ENCODE measurements at places on chromosomes 4 and X.

DNA sequence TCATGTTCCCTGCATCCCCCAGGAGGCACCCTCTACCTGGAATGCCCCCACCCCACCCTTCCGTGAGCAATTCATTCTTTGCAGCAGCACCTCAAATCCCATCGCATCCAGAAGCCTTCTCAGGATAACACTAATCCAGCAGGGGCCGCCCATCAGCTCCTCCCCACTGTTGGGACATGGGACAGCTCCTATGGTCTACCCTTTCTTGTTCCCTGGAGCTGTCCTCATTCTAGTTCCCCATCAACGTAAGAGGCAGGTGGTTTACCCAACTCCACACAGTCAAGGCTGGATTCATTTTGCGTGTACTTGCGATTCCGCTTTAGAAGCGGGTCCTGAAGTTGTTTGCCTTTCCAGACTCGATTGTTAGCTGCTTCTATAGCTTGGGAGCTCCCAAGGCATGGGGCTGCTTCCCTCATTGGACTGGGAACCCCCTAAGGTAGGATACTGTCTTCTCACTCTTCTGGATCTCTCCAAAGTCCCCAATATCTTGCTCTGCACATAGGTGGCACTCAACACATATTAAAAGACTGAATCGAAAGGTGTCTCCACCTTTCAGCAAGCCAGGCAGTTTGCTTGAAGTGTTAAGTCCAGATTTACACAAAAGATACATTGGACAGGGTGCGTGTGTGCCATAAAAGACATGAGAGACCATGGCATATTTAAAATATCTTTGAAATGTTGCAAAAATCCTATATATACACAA, 942 bp upstream of the APLN start:
- no peak for DNase-seq

GRCh38 chr4:129645461-129645860, 549.5 kb downstream of the C4orf33 start:
- no peak for DNase-seq

- no peak for DNase-seq
Observed at GRCh38 chr4:163673848-163674697, 179.6 kb downstream of the TMA16 start.

- DNase-seq, result peak; percentile 19
Observed at GRCh38 chrX:10549280-10549679, 71.1 kb downstream of the MID1 start.

- no peak for DNase-seq
Observed at GRCh38 chr4:65242156-65242846, 428.0 kb downstream of the EPHA5 start.

DNA sequence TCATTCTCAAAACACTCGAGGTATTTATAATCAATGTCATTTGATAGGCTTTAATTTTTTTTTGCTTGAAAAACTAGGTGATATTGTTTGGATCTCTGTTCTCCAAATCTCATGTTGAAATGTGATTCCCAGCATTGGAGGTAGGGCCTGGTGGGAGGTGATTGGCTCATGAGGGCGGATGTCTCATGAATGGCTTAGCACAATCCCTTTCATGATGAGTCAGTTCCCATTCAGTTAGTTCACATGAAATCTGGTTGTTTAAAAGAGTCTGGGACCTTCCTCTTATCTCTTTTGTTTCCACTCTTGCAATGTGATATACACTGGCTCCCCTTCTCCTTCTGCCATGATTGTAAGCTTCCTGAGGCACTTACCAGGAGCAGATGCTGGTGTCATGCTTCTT, 638.7 kb downstream of the DMD start:
- no peak for DNase-seq

- no peak for DNase-seq
Observed at GRCh38 chrX:106159861-106160282, 8.2 kb upstream of the PWWP3B start.

DNA sequence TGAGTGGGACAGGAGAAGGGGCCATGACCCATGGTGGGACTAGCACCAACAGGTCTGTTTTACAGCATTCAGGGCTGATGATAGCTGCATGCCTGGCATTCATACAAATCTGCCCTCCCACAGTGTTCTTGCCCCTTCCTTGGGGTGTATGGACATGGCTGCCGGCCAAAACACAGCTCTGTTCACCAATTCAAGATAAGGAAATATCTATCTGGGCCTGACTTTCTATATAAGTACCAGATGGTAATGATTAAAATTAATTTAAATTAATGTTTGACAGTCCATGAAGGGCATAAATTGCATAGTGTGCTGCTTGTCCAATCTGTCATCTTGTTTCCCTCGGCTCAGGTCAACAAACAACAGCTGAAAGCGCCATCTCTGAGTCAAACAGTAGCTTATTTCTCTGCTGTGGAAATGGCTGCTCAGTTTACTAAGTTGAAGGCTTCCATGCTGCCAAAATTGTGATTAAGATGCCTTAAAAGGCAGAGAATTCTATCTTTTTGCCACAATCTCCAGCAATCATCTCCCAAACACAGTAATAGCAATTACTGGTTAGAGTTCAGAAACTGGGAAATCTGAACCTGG, 67.0 kb upstream of the TSPAN7 start:
- DNase-seq, result no peak

- DNase-seq, result no peak
Observed at GRCh38 chrX:37347420-37347819, 1.7 kb upstream of the PRRG1 start.

- DNase-seq, result no peak
Observed at GRCh38 chrX:150219374-150220185, 143.5 kb upstream of the MAMLD1 start.

GRCh38 chr4:183987987-183988392, 82.9 kb downstream of the STOX2 start:
- DNase-seq, result peak; percentile 12

- no peak for DNase-seq
Observed at GRCh38 chrX:39440799-39441284, 639.6 kb downstream of the MID1IP1 start.

- no peak for DNase-seq
Observed at GRCh38 chr4:153531976-153532626, 65.9 kb downstream of the TMEM131L start.

DNA sequence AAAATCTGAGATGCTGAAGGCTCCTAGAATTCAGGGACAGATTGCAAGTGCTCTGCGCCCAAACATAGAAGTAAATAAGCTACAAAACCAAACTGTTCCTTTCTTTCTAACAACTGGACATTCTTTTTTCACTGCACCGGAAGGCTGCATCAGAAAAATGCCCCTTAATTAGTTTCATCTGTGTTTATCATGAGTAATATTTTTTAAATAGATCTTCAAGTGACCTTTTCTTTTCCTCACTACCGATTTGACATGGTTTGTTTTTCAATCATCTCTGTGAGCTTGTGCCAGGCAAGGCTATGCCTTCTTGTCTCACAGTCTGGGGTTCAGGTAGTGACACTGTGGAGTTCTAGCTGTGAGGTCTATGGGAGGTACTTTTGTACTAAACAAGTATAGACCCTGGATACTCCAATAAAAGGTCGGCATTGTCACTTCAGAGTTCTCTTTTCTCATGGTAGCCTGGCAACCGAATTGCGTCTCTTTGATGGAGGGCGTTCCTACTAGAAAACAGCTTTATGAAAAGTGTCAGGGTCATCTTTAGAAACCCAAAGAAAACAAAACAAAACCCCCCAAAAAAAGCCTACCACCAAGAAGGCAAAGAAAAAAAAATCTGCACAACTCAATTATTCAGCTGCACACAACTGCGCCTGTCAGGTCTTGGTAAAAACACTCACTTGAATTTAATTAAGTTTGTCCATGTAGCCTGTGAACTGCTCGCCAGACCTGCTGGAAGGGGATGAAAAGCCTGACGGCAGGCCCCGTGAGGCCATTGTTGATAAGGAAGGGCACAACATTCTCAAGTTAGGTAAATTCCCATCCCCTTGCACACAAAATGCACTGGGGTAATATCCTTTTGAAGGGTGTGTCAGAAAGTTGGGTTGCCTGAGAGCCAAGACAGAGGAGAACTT, 22.8 kb upstream of the ADAMTS3 start:
- DNase-seq, result no peak

- no peak for DNase-seq
Observed at GRCh38 chr4:4860600-4861389, 1.3 kb downstream of the MSX1 start.

Data from SHP77 (cell line).